Fibroblast of skin of scalp (primary cell): ENCODE measurements at places on chromosomes 6 and 20.

DNA sequence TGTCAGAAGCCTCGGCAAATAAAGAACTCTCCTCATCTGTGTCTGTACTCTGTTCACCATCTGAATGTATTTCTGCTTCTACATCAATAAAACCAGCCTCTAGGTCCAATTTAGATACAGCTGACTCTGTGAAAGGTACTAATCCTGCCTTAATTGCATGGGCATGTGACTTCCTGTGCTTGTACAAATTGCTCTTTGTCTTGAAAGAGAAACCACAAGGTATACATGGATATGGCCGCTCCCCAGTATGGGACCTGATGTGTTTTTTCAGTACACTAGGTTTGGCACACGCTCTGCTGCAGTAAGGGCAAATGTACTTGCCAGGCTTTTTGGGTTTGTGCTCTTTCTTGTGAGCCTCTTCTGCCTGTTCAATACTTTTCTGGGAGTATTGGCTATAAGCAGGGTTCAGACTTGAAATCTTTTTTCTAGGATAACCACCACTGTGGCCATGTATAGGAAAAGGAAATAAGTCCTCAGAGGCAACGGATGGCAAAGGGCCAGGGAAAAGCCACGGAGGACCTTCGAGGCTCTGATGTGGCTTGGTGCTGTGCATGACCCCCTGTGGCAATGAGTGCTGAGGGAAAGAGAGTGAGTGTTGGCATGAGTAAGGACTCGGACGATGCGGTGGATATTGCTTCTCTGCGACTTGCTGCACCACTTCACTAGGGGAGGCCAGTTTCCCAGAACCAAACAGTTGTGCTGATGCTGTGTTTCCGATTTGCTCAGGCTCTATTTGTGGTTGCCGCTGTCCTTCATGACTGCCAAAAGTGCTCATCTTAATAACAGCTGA, 170.9 kb downstream of the HIVEP2 start:
- DNase-seq, result no peak

- no peak for DNase-seq
Measured at GRCh38 chr6:147617366-147617765, 108.9 kb downstream of the SAMD5 start.

- DNase-seq, result no peak
Measured at GRCh38 chr6:13053006-13053461, 275.3 kb downstream of the TBC1D7 start.

- peak; percentile 99 for DNase-seq
Measured at GRCh38 chr20:51360451-51361201, 181.9 kb downstream of the NFATC2 start.

GRCh38 chr6:142376800-142377496, 75.1 kb downstream of the ADGRG6 start:
- no peak for DNase-seq

DNA sequence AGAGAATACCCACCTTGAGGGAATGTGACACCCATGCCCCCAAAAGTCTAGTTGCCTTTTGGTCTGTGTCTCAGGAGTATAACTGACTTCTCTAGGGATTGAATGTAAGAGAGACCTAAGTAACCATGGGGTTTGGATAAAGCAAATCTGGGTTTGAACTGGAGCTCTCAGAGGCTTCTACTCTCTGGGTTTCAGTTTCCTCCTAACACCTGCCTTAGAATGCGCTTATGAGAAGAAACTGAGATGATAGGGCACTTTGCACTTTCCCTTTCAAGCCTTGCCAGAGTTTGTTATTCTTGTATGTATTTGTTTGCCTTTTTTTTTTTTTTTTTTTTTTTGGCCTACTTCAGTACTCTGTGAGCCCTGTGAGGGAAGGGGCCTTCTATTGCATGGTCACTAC, 19.4 kb downstream of the SDHAF4 start:
- DNase-seq, result no peak
